ENCODE measurements at places on chromosomes 11 and 22. TPM values are rescaled to one million over a fixed set of nuclear protein-coding genes. Genes with fewer than 3 reads are reported as not detected.

DNA sequence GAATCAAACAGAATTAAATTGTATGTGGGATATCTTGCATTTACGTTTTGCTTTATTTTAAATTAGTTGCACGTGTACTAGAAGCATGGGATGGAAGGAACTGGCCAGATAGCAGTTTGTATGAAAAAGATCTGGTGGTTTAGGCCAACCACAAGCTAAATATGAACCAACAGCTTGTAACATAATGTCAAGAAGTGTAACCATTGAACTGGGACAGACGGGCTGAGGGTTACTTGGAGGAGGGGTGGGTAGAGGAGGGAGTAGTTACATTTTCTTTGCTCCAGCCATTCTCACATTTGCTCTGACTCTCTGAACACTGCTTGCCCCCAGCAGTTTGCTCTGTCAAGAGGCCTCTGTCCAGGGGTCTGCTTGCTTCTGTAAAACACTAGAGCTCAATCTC is 31.7 kb upstream of the CXCR5 start:
- H3K4me1 ChIP-seq, result no peaks in the 10 kb centered on the region
- no peaks in the 10 kb centered on the region for H3K36me3 ChIP-seq
- DNase-seq, result no peak
- no peaks in the 10 kb centered on the region for H3K27me3 ChIP-seq

- DNase-seq, result no peak
- H3K4me3 ChIP-seq, result peak overlapping the region; percentile 84
- peaks cover 26% of the 10 kb centered on the region for H3K27me3 ChIP-seq
- H3K27ac ChIP-seq, result peak overlapping the region; percentile 94
- H3K36me3 ChIP-seq, result no peaks in the 10 kb centered on the region
Measured at GRCh38 chr11:93329936-93330445, 551 bp upstream of the DEUP1 start.

- no peak overlapping the region for H3K27ac ChIP-seq
- no peak for DNase-seq
- H3K4me3 ChIP-seq, result no peak overlapping the region
- peaks cover 2% of the 10 kb centered on the region for H3K27me3 ChIP-seq
Measured at GRCh38 chr11:93054881-93055280, 85.4 kb downstream of the MTNR1B start.

DNA sequence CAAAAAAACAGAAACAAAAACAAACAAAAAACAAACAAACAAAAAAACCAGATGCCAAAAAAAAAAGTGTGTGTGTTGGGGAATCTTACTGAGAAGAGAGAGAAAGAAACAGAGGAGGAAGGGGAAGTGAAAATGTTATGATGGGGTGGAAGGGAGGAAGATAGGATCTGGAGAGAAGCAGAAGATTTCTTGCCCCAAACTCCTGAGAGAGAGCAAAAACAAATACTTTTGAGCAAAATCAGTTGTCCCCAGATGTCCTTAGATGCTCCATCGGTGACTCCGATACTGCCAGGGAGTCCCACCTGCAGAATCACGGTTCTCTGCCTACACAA is 19.9 kb upstream of the GRAMD1B start:
- peaks cover 10% of the 10 kb centered on the region for H3K27me3 ChIP-seq
- no peak overlapping the region for H3K4me3 ChIP-seq
- no peak for DNase-seq
- H3K36me3 ChIP-seq, result no peaks in the 10 kb centered on the region

DNA sequence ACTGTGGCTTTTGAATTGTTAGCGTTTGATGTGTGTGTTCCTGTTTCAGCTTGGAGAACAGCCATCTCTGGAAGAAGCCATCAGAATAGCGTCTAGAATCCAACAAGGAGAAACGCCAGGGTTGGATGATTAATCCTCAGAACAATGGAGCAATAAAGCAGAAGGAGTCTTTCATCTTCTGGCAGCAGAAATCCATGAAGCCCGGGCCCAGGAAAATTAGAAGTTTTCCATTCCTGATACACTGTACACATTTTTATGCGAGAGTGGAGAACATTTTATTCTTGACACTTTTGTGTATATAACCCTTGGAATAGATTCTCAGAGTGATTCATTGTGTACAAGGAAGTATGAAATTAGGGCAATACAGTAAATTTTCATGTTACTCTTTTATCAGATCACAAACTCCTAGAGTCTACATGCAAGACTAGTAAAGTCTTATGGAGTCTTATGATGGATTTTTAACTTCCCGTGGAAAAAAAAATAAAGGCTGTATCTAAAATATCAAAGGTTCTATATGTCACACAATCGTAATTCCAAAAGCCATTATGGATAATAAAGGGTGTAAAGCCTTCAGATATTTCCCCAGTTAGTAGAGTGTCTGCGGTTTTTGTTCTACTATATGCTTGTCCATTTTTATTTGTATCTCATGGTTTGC is 45.9 kb upstream of the WEE1 start:
- H3K27me3 ChIP-seq, result no peaks in the 10 kb centered on the region
- peaks cover 42% of the 10 kb centered on the region for H3K4me1 ChIP-seq
- H3K4me3 ChIP-seq, result no peak overlapping the region
- H3K36me3 ChIP-seq, result peaks cover 15% of the 10 kb centered on the region
- no peak for DNase-seq

DNA sequence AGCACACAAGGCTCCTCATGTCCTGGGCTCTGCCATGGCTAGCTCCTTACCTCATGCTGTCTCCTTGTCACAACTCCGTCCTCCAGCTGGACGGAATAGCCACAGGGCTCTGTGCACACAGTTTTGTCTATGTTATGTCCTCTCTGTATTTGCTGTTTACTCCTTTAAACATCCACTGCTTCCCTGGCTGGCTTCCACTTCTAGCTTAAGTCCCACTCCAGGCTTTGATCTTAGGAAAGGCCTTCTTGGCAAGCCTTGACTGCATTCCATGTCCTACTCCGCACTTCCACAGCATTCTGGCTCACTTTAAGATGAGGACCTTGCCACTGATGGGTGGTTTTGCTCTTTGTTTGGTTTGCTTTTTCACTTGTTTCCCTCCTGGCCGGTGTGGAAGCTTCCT is 22.9 kb upstream of the ROBO3 start:
- H3K4me3 ChIP-seq, result no peak overlapping the region
- H3K36me3 ChIP-seq, result no peaks in the 10 kb centered on the region
- H3K27ac ChIP-seq, result no peak overlapping the region
- DNase-seq, result no peak
- H3K4me1 ChIP-seq, result peaks cover 7% of the 10 kb centered on the region
- H3K27me3 ChIP-seq, result peaks cover 93% of the 10 kb centered on the region

DNA sequence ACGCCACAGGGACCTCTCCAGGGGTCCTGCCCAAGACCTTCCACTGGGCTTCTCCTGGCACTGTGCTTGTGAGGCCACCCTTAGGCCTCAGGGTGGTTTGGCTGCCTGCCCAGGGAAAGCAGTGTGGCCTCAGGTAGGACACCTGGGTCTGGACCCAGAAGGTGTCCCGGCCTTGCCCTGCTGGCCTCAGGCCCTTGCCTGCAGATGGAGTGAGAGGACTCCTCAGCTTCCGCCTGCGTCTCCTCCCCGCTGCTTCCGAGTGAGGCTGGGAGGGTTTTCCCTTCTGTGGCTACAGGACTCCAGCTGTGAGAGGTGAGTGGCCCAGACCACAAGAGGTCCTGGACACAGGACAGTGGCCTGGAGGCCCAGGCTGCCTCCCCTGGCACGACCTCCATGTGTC is 60.4 kb downstream of the WNT7B start:
- H3K27me3 ChIP-seq, result peaks cover 19% of the 10 kb centered on the region
- no peak overlapping the region for H3K4me3 ChIP-seq
- no peak overlapping the region for H3K27ac ChIP-seq
- H3K4me1 ChIP-seq, result no peaks in the 10 kb centered on the region
- no peaks in the 10 kb centered on the region for H3K36me3 ChIP-seq
- no peak for DNase-seq

- H3K4me1 ChIP-seq, result no peaks in the 10 kb centered on the region
- DNase-seq, result no peak
- no peak overlapping the region for H3K4me3 ChIP-seq
- no peaks in the 10 kb centered on the region for H3K27me3 ChIP-seq
Measured at GRCh38 chr11:23632293-23632692, 772.0 kb upstream of the CCDC179 start.

DNA sequence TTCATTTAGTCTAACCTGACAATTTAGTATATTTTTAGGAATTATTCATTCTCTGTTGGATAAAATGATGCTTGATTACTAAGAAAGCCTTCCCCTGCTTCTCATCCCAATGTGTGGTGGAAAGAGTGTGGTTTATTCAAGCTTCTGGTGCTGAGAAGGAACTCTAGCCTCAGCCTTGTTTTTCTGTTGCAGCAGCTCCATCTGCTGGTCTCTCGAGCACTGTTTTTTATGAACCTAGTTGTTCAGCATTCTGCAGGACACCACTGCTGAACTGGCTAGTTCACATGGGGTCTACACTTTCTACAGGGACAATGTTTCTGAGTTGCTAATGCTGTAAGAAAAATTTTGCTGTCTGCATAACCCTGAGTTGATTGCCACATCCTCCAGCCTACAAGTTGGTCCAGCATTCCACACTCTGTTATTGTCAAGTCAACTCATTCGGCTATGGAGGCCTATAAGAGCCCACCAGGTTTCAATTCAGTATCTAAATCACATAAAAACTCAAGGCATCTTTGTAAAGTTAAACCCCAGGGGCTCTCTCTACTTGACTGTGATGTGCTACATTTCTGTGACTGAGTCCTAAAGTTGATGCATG is 14.3 kb downstream of the OR2AG2 start:
- H3K36me3 ChIP-seq, result no peaks in the 10 kb centered on the region
- no peaks in the 10 kb centered on the region for H3K27me3 ChIP-seq
- H3K4me1 ChIP-seq, result peaks cover 15% of the 10 kb centered on the region
- H3K4me3 ChIP-seq, result no peak overlapping the region
- DNase-seq, result peak; percentile 16
- H3K27ac ChIP-seq, result no peak overlapping the region

DNA sequence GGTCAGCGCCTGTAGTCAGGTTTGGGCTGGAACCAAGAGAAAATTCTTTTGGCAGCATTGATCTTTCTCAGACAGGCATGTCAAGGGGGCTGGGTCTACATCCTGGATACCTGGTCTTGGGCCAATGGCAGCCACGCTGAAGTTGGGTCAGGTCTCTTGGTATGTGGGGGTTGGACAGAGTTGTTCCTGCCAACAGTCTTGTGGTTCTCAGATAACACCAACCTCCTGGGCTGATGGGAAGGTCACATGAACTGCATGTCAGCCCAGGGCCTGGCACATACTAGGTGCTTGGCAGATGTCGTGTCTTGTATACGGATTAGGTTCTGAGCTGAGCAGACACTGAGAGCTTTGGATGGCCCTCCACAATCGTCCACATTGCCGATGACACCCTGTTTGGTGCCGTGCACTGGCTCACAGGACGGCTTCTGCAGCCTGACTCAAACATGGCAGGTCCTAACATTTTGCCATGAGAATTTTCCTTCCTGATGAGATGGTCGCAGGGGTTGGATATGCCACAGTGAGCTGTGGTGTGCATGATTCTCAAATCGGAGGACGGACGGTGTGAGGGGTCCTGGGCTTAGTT is 42.0 kb downstream of the FBLN1 start:
- H3K4me1 ChIP-seq, result no peaks in the 10 kb centered on the region
- H3K27ac ChIP-seq, result no peak overlapping the region
- DNase-seq, result no peak
- no peak overlapping the region for H3K4me3 ChIP-seq
- no peaks in the 10 kb centered on the region for H3K27me3 ChIP-seq

DNA sequence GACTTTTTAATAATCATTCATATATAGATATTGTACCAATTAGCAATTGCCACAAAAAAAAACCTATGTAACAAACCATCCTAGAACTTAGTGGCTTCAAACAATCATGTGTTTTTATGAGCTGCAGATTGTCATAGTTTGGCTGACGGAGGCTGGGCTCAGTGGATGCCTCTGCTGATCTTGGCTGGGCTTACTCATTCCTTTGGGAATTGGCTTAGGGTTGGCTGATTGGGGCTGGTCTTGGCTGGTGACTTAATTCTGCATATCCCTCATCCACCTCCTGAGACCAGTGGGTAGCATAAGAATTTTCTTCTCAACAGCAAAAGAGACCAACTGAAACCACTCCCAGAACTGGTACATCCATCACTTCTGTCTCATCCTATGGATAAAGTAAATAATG is 57.9 kb upstream of the PHF21B start:
- no peak overlapping the region for H3K4me3 ChIP-seq
- no peaks in the 10 kb centered on the region for H3K36me3 ChIP-seq
- H3K27me3 ChIP-seq, result peaks cover 28% of the 10 kb centered on the region
- no peak for DNase-seq
- H3K4me1 ChIP-seq, result peaks cover 2% of the 10 kb centered on the region

DNA sequence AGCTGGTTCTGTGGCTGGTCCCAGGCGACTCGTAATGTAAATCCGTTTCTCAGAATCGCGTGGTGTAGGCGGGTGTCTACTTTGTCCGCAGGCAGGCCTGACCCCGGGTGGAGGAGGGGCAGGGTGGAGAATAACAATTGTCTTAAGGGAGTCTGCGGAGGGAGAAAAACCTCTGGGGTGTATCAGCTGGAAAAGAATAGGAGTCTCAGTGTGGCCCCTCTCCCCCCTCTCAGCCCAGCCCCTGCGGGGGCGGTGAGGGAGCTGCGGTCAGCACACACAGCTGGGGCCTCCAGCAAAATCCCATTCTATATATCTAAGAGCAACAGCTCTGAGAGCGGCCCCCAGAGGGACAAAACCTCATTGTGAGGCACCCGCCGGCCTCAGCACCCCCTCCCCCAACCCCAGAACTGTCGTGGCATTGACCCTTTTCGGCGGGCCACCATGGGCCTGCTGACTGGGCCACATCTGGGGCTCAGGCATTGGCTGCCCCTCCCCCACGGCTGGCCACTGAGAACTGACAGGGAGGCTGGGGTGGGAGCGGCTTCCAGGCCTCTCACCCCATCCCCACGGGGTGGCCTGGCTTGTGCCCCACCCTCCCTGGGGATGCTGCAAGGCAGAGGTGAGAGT is 2.7 kb upstream of the MYRF start:
- peak overlapping the region; percentile 22 for H3K4me3 ChIP-seq
- no peaks in the 10 kb centered on the region for H3K36me3 ChIP-seq
- peaks cover 37% of the 10 kb centered on the region for H3K4me1 ChIP-seq
- no peak for DNase-seq
- H3K27ac ChIP-seq, result peak overlapping the region; percentile 38

DNA sequence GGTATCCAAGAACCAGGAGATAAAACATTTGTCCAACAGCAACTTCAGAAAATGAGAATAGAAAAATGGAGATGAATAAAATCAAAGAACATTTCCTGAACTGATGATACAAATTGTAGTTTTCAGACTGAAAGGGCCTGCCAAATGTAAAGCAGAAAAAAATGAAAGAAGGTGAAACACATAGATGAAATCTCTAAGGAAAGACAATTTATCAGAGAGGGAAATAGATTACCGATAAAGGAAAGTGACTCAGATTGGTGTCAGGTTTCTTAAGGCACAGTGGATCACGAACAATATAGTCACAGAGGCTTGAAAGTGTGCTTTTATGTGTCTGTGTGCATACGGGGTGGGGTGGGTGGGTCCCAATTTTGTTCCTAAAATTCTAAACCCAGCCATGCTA is 4.1 kb upstream of the STT3A start:
- no peak for DNase-seq
- H3K4me3 ChIP-seq, result no peak overlapping the region
- peaks cover 17% of the 10 kb centered on the region for H3K4me1 ChIP-seq
- H3K27me3 ChIP-seq, result no peaks in the 10 kb centered on the region
- peak overlapping the region; percentile 80 for H3K27ac ChIP-seq

GRCh38 chr11:107953446-107953845 is 25.2 kb downstream of the RAB39A start:
- no peaks in the 10 kb centered on the region for H3K36me3 ChIP-seq
- DNase-seq, result no peak
- H3K4me1 ChIP-seq, result no peaks in the 10 kb centered on the region
- H3K27me3 ChIP-seq, result no peaks in the 10 kb centered on the region

BBOX1 gene
- not detected for total RNA-seq

CCDC87 gene
- total RNA-seq, result 0.89 TPM

CST6 gene
- total RNA-seq, result not detected

ACRV1 gene
- total RNA-seq, result 0.55 TPM

HBB gene
- not detected for total RNA-seq

KRTAP5-10 gene
- not detected for total RNA-seq

Data from progenitor cell of endocrine pancreas (in vitro differentiated cells).